CD4-positive, alpha-beta memory T cell (primary cell): ENCODE measurements at places on chromosomes 5 and 9.

DNA sequence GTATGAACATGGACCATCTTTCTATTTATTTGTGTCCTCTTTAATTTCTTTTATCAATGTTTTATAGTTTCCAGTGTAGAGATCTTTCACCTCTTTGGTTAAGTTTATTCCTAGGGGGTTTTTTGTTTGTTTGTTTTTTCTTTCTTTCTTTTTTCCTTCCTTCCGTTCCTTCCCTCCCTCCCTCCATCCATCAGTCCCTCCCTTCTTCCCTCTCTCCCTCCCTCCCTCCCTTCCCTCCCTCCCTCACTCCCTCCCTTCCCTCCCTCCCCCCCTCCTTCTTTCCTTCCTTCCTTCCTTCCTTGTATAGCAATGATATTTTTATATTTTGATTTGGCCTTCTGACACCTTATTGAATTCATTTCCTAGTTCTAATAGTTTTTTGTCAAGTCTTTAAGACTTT is 23.4 kb upstream of the IGFBPL1 start:
- no peak for DNase-seq

- no peak for DNase-seq
Observed at GRCh38 chr5:150214289-150214688, 24.4 kb downstream of the SLC6A7 start.

DNA sequence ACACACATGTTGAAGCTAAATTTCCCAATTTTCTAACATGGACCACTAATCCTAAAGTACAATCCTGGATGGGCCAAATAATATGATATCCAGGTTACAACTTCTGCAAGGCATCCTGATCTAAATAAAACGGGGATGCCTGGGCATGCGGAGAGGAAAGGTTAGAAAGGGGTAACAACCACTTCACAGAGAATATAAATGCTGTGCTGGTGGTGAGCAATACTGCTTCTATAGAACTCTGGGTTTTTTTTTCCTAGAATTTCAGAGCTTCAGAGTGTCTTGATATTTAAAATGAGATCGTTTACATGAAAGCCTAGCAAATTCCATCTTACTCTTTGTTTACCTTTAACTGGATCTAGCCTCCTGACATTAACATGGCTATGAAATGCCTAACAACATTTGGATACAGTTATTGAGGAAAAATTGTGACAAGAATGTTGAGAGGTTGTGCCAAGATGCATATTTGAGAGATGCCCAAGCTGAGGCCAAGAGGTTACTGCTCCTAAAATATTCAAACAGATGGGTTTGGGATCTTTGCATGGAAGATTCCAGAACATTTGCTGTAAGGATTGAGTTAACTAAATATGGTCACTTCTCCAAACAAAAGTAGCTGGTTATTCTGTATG is 22.4 kb downstream of the TNFAIP8 start:
- DNase-seq, result no peak

DNA sequence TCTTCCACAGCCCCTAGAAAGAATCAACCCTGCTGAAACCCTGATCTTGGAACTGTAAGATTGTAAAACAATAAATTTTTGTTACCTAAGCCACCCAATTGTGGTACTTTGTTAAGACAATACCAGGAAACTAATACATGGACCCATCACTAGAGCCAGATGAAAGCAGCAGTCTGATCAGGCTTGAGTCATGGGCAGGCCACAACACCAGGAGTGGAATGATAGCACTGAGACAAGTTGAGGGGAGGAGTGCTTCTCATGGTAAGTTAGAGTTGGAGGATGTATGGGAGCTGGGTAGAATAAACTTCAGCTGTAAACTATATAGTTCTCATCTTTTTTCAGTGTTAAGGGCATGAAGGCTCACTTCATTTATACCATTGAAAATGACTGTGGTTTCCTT is 164.4 kb upstream of the OR13F1 start:
- DNase-seq, result no peak

DNA sequence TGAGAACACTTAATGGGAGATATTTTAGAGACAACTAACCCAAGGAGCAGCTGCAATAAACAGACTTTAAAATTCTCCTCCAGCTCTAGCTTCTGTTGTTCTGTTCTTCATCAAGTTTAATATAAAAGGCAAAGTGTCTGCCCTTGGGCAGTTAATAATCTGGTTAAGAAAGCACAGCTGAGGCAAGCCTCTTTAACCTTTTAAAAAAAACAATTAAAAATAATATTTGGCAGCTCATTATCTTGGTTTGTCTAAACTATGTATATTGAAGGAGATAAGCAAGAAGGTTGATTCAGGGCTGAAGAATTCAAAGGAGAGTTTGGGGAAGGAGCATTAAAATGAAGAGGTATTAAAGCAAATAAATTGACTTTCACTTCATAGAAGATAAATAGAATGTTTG is 75.4 kb downstream of the TSSK1B start:
- no peak for DNase-seq

DNA sequence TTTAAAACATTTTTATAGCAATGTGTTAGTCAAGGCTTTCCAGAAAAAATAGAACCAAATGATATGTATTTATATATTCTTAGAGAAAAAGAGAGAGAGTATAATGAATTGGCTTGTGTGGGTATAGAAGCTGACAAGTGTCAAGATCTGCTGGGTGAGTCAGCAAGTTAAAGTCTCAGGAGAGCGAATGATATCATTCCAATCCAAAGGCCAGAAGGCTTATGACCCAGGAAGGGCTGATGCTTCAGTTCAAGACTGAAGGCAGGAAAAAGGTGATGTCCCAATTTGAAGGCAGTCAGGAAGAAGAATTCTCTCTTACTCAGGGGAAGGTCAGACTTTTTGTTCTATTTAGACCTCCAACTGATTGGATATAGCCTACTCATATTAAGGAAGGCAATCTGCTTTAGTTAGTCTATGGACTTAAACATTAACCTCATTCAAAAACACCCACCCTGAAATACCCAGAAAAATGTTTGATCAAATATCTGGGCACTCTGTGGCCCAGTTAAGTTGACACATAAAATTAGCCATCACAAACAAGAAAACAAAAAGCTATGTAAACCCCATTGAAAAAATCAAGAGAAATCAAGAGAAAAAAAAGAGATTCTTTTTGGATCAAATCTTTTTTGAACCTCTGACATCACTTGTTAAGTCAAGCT is 189.6 kb downstream of the PIK3R1 start:
- no peak for DNase-seq

DNA sequence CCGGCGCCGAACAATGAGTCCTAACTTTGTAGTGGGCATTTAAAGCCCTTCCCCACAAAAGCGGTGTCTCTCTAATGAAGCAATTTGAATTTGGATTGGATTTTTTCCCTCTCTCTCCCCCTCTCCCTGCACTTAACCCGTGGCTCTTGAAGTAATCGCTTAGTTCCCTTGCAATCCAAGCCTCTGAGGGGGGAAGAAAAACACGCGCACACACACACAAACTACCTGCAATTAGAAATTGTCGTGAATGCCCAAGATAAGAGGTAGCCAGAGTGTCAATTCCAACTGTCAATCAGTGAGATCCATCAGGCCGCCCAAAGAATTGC is 1.2 kb downstream of the LHX6 start:
- DNase-seq, result no peak

GRCh38 chr9:120927269-120928014 is 846 bp upstream of the TRAF1 start:
- DNase-seq, result no peak

DNA sequence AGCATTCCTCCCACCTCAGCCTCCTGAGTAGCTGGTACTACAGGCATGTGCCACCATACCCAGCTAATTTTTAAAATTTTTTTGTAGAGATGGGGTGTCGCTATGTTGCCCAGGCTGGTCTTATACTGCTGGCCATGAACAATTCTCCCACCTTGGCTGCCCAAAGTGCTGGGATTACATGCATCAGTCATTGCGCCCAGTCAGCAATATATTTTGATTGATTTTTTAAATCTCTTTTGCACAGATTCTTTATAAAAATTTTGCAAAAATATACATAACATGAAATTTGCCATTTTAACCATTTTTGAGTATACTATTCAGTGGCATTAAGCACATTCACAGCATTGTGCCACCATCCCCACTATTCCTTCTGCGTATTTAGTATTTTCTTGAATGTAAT is 94.0 kb downstream of the INVS start:
- DNase-seq, result no peak

DNA sequence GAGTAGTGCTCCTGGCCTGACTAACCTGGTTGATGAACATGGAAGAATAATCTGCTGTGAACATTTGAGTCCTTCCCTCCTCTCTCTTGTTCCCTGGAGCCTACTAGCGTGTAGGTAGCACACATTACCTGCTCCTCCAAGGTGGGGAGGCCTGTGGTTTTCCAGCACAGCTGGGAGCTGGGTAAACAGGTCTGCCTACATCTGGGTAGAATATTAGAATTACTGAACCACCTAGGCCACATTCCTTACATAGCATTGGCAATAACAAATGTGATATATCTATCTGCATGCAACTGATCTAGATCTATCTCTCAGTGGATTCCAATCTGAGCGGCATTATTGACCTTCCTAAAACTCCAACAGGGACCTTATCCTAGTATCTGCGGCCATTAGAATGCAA is 151.0 kb upstream of the ZNF366 start:
- no peak for DNase-seq

- no peak for DNase-seq
Observed at GRCh38 chr5:177311392-177311722, 341 bp downstream of the MXD3 start.

- DNase-seq, result no peak
Observed at GRCh38 chr9:76766126-76766525, 1.9 kb downstream of the PCA3 start.

DNA sequence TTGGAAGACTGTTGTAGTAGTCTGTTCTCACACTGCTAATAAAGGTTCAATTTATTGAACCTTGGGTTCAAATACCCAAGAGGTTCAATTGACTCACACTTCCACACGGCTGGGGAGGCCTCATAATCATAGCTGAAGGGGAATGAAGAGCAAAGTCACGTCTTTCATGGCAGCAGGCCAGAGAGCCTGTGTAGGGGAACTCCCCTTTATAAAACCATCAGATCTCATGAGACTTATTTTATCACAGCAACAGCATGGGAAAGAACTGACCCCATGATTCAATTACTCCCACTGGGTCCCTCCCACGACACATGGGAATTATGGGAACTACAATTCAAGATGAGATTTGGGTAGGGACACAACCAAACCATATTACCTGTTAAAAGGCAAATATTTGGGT is 268.2 kb downstream of the TMEM167A start:
- no peak for DNase-seq

- DNase-seq, result no peak
Observed at GRCh38 chr5:55897905-55898304, 46.7 kb downstream of the IL31RA start.

DNA sequence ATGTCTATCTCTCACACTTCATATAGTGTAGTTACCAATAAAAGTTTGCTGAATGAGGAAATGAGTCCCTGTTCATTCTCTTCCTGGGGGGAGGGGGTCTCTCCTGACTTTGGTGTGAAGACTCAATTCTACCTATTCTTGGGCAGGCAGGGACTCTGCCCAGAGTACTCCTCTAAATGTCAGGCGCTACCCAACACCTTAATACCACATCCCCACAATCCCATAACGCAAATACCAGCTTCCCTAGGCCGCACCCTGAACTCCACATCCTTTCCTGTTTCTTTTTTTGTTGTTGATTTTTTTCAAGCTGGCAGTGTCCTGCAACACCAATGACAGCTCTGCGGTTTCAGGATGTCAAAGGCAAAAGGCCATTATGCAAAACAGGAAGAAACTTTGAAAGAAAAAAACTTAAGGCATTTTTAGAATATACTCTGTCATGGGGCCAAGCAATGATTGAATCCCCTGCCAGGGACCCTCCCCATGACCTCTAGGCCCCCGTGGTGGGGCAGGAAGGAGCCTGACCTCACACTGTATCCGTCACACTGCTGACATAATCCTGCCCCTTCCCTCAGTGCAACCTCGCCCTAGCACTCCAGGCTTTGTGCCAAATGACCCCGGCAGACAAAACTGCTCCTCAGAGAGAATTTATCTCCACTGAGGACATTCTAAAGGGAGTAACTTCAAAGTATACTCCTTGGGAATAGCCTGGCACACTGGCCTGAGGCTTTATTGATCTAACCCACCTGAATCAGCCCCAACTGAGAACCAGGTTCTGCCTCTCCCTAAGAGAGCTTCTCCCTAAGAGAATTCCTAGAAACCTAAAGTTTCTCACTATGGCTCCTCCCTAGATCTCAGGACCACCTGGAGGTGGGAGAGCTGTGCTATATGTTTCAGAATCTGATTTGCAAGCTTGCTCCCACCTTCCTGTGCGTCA is 8.0 kb downstream of the B4GALT1 start:
- peak; percentile 84 for DNase-seq

GRCh38 chr9:114370251-114370967 is 17.4 kb downstream of the AKNA start:
- DNase-seq, result no peak

- no peak for DNase-seq
Observed at GRCh38 chr9:97293818-97294217, 13.6 kb upstream of the CCDC180 start.

DNA sequence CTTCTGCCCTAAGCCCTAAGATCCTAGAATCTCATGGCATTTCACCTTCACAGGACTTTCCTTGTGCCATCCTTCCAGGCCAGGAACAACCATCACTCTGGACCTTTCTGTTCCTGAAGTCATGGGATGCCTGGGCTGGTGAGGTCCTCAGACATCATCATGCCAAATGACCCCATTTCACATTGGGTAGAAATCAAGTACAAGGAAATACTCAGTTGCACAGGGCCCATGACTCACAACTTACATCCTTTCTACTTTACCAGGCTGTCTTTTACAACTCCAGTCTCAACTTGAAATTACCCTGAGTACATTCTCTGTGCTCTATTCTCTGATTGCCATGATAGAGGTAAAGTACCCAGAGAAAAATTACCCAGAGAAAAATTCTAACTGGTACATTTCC is 167.1 kb downstream of the PIK3R1 start:
- DNase-seq, result no peak

GRCh38 chr5:149441986-149442385 is 62.9 kb upstream of the IL17B start:
- no peak for DNase-seq

DNA sequence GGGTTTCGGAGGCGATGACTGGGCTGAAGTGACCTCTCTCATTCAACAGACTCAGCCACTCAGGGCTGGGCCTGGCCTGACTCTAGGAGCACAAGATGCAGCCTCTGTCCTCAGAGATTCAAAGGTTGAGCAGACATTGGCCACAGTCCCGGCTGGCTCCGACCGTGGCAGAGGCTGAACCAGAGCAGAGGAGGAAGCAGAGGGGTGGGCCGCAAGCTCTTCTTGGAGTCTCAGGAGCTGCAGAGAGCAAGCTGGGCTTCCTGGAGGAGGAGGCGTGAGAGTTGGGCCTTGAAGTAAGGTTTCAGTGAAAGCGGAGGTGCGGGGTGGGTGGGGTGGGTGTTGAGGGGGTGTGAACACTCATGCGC is 37.6 kb downstream of the ALG2 start:
- no peak for DNase-seq

DNA sequence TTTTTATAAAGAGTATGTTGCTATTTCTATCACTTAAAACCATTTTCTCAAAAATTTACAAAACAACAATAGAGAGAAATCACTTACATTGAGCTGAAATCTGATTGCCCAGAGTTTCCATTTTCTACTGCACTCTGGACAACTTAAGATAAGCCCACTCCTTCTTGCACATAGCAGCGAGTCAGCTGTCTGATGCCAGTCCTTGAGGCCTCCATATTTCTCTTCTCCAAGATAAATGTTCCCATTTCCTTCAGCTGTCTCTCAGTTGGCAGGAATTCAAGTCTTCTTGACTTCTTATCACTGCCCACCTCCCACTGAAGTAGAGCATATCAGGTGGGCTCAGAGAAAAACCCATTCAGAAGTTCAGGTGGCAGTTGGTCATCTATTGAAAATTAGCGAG is 78.5 kb upstream of the PIP5K1B start:
- no peak for DNase-seq

- DNase-seq, result no peak
Observed at GRCh38 chr5:143165049-143165880, 238.2 kb downstream of the NR3C1 start.
